ENCODE measurements at places on chromosomes 5 and 9. TPM values are rescaled to one million over a fixed set of nuclear protein-coding genes. Genes with fewer than 3 reads are reported as not detected.

SEMA5A gene
- total RNA-seq, result not detected

LHX3 gene
- 0.22 TPM for total RNA-seq

TAF11L10 gene
- total RNA-seq, result not detected

PDE6A gene
- 0.50 TPM for total RNA-seq

ARL14EPL gene
- 0.37 TPM for total RNA-seq

PCDH1 gene
- 101 TPM for total RNA-seq

MELK gene
- 48.1 TPM for total RNA-seq

TLR4 gene
- 0.28 TPM for total RNA-seq

PKD2L2 gene
- 0.50 TPM for total RNA-seq

PIP5K1B gene
- total RNA-seq, result not detected

All from PC-9 (cell line).